CD14-positive monocyte (primary cell): ENCODE measurements at places on chromosomes 16 and 17.
A peak's percentile ranks its signal among the peaks of the same experiment; 100 is the strongest.

GRCh38 chr16:23375643-23376042 is 73.5 kb downstream of the SCNN1B start:
- no peak for DNase-seq

DNA sequence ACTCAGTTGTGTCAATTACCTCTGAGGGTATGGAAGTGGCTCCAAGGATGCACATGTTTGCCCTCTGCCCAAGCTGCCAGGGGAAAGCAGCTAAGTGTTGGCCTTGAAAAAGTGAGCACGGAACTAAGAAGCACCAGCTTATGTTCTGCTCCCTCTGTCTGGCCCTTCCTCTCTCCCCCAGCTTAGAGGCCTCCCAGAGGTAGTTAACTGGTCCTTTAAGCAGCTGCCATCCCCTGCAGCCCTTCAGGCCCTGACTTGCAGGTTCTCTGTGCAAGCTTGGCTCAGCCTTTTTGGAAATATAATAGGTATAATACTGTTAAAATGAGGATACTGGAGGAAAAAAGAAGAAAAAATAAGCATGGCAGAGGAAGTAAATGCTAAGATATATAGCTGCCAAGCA is 7.0 kb upstream of the UBE2Z start:
- no peak for DNase-seq

DNA sequence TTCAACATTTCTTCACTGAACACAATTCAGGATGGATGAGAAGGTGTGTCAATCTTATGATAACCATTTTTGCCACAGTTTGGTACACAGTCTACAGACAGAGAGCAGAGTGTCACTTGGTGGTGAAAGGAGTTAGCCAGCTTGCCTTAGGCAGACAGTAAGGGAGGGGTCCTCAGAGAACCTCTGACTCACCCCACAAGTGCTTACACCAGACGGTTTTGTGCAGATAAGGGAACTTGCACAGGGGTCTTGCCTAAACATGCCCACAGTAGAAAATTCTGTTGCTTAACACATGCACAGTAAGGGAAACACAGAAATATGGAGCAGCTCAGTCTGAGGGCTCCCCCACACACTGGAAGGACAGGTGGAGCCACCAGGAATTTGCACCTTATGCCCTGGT is 204.5 kb upstream of the CDH8 start:
- no peak for DNase-seq

DNA sequence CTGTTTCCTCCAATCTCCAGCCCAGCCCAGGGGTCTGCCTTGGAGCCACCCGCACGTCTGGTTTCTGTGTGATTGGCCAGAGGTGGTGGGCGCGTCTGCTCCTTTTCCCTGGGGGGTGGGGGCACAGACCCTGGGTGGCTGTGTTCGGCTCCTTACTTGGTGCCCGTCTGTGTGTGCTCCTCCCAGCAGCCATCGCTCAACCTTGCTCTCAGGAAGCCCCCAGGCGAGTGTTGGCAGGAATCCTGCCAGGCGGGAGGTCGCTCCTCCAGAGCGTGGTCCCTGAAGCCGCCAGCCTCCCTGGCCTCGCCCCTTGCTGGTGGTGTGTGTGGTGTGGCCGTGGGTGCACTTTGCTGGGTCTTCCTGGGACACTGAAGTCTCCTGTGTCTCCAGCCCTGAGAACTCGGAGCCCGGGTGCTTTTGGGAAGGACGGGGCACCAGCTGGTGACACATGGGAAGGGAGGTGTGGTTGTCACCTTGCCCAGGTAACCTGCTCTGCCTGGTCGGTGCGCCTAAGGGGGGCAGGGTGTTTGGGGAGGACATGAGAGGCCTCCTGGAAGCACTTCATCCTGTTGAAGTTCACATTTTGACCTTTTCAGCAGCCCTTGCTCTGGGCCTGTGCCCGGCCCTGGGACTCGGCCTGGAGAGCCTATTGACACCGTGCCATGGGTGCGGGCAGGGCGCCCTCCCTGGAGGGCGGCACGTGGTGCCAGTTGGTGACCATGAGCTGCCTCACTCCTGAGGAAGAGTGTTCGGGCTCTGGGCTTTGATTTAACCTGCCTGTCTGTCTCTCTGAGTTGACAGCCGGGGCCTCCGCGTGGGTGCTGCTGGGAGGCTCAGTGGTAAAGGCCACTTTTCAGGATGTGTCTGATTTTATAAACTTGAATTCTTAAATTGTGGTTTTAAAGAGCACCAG is 49.0 kb upstream of the ZNF750 start:
- no peak for DNase-seq

DNA sequence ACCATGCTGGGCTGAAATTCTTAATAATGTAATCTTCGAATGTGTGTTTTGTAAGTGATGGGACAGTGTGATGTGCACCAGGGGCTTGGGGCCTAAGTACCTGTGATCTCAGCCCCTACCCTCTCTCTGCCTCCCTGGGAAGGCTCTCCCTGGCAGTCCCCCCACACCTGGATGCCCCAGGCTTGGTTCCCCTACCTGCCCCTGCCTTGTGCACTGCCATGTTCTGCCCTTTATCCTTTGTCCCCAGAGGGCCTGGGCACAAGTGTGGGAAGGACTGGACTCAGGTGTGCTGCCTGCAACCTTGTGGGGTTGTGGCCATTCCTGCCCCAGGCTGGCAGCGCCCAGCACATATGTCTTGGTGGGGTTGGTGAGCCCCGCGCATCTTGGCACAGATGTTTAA is 55.4 kb upstream of the CREBBP start:
- DNase-seq = no peak

- DNase-seq = no peak
Observed at GRCh38 chr17:59783221-59784047, 76.0 kb downstream of the VMP1 start.

- DNase-seq = no peak
Observed at GRCh38 chr17:33300241-33300640, 7.1 kb upstream of the ASIC2 start.

DNA sequence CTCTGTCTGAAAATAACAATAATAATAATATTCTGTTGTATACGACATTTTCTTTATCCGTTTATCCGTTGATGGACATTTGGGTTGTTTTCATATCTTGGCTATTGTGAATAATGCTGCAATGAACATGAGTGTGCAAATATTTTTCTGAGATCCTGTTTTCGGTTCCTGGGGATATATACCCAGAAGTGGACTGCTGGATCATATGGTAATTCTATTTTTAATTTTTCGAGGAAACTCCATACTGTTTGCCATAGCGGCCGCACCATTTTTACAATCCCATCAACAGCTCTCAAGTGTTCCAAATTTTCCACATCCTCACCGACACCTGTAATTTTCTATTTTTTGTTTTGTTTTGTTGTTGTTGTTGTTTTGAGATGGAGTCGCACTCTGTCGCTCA is 5.3 kb upstream of the PRSS41 start:
- peak; percentile 33 for DNase-seq

DNA sequence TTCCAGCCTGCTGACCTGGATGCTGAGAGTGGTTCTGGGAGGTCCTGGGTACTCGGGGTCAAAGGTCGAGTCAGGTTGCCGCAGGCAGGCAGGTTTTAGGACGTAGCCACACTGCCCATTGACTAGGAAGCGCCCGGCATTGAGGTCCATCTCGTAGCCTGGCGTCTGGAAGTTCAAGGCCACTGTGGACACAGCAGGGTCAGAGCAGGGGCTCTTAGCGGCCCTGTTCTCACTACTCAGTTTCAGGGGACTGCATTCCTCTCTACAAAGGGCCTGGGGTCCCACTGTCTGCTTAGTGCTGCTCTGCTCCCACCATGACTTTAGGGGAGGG is 18.9 kb downstream of the PLCD3 start:
- no peak for DNase-seq
